ENCODE measurements at places on chromosomes 1 and 21.

GRCh38 chr1:65792669-65793358, at the start of gene PDE4B:
Gene PDE4B, plus strand, starts transcription at chr1:65792895.
- peak; percentile 14 for DNase-seq

DNA sequence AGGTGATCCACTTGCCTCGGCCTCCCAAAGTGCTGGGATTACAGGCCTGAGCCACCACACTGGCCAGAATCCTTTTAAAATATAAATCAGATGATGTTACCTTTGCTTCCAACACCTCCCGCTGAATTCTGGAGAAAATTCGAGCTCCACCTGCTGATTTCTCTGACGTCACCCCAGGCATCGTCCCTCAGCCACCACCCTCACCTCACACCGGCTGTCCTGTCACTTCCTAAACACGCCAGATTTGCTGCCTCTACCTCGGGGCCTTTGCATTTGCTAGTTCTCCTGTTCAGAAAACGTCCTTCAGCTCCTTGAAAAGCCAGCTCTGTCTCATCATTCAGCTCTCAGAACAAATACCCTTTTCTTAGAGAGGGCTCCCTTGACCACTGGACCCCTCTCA, 57.9 kb downstream of the FBXO2 start:
- no peak for DNase-seq

DNA sequence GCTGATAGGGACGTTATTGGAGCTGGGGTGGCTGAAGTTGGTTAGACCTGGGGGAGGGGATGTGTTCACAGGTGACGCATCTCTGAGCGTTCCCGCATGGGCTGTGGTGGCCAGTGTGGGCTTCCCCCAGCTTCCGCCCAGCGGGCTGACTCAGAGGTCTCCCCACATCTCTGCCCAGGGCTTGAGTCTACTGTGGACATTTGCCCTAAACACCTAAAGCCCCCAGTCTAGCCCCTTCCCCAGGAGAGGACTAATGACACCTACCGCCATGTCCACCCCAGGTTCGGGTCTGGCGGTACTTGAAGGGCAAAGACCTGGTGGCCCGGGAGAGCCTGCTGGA, 2.0 kb downstream of the AGRN start:
- DNase-seq, result peak; percentile 82

- no peak for DNase-seq
Measured at GRCh38 chr21:42154237-42155044, 64.5 kb upstream of the ABCG1 start.

DNA sequence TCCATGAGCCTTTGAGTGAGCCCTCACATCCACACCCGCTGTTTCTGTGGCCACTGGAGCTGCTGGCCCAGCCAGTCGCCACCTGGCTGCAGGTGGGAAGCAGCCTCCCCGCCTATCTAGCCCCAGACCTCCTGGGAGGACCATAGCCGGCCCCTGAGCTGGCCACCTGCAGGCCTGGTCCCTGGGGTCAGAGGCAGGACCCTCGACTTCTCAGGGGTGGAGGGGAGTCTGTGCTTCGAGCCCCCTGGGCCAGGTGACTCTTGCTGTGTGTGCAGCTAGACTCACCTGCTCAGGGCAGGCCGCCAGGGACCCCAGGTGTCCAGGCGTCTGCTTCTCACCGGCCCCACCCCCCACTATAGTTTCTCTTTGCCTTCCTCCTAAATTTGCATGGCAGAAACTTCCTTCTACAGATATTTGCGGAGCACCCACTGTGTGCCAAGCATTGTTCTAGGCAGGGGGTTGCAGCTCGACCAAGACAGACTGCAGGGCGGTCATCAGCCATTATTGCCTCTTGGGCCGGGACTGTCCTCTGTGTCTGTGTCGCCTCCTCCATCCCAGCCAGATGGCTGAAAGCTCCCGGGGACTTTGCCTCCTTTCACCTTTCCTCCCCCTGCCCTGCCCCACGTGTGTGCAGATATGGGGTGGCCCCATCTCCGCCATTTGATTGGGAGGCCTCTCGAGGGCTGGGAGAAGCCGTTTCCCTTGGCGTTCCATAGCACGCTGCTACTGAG, 27.3 kb downstream of the SPSB1 start:
- DNase-seq, result no peak

- DNase-seq, result peak; percentile 75
Measured at GRCh38 chr1:119549719-119550132, 42.7 kb downstream of the HSD3B1 start.

DNA sequence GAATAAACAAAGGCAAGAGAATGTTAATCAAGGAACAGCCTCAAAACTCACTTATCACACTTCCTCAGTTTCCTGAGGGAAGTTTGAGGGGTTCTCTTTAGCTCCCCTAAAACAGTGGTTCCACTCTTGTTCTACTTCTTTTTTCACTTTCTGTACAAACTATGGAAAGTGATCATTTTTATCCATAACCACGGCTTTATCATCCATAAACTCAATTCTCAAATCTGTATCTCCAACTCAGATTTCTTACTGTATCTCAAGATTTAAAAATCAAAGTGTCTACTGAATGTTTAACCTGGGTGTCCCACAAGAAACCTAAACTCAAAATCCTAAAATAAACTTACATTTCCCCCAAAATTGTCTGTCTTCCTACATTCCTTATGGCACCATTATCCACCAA, 3.9 kb downstream of the PFDN2 start:
- no peak for DNase-seq

- no peak for DNase-seq
Measured at GRCh38 chr1:179228783-179229213, 679 bp downstream of the ABL2 start.

- peak; percentile 70 for DNase-seq
Measured at GRCh38 chr1:22673486-22674409, 20.7 kb downstream of the C1QB start.

DNA sequence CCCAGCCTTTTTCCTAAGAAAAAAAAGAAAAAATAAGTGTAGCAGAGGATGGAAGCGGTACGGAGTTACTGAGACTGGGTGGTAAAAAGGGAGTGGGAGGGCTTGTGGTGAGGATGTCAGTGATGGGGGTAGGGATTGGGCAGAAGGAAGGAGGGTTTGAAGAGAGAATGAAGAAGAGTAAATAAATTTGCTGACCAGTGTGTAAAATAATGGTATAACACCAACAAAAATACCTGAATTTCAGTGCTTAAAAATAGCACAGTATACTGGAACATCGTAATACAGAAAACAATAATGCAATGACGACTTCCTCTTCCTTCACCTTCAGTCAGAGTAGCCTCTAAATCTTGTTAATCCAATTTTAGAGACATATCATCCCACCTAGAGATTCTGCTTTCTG, 18.8 kb upstream of the SYPL2 start:
- no peak for DNase-seq

DNA sequence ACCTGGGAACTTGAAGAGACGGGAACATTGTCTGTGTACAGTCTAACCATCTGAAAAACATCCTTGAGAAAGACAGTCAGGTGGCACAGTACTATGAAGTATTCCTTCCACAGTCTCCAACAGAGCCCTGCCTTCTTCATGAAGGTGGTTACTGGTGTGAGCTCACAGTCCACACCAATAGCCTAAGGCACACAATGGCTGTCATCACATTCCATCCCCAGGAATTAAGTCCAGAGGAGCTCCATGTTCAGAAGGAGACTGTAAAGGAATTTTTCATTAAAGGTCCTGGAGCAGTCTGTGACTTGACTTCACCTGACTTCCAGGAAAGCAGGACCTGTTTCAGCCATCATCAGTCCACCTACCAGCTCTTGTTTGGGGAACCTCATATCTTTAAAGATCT, 180.2 kb downstream of the C1orf21 start:
- no peak for DNase-seq

DNA sequence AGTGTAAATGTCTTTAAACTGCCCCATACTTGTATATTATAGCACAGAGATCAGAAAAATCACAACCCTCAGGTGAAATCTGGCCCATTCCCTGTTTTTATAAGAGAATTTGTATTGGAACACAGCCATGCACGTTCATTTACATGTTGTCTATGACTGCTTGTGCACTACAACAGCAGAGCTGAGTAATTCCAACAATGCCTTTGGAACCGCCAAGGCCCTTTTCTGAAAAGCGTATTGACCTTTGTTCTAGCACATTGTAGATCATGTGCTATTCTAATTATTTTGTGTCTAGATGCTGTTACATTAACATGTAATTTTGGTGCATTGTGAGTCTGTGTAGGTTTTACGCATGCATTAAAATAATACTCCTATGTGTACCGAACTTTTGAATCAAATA, 339.6 kb downstream of the CHRM3 start:
- DNase-seq, result no peak

GRCh38 chr1:228465571-228466146, 21.5 kb upstream of the RNF187 start:
- DNase-seq, result no peak

- no peak for DNase-seq
Measured at GRCh38 chr1:10456048-10456447, 6.2 kb downstream of the CORT start.

DNA sequence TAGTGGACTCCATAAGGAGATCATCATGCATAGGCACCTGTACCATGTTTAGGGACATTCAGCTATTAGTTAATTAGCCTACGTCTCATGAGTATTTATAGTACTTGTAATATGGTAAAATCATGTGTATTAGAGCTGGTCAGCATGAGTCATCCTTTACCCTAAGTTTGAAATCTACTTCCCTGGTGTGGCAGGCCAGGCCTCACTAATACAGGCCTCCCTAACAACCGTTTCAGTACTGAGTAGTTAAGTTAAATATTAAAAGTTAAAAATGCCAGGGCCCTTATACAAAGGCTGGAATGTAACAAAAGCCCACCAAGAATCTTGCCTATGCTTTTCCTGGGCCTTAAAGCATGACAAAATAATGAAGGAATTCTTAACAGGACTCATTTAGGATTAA, 356.3 kb upstream of the DPYD start:
- peak; percentile 83 for DNase-seq

DNA sequence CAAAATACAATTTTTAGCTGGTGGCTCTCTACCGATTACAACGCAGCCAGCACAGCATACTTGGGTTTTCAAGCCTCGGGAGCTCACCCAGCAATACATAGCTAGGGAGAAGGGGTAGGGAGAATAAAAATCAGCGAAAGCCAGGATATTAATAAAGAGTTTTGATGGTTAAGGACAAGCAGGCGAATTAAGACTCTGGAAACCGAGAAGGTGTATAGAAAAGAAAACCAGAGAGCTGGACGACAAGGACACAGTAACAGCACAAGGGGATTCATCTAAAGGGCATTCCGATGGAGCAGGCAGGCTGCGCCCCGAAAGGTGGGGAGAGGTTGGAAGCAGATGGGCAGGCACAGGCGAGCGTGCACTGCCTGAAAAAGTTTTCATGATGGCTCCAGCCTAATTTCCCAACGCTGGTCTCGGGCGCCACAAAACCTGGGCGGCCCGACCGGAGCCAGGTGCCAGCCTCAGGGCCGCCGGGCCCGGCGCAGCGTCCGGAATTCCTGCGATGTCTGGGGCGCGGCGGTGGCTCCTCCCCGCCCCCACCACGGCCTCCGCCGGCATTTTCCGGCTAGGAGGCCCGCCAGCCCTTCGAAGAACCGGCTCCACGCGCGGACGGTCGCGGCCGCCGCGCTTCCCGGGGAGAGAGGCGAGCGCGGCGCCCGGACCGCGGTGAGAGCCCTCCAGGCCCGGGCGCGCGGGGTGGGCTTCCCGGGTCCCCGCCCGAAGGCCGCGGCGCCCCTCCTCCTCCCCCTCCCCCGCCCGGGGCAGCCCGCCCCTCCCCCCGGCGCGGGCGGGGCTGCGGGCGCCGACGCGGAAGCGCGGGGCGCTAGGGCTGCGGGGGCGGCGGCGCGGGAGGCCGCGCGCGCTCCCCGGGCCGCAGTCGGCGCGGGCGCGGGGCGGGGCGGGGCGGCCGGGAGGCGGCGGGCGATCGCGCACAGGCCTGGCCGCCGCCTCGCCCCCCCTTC, 774 bp upstream of the DYRK1A start:
- DNase-seq, result peak; percentile 56

DNA sequence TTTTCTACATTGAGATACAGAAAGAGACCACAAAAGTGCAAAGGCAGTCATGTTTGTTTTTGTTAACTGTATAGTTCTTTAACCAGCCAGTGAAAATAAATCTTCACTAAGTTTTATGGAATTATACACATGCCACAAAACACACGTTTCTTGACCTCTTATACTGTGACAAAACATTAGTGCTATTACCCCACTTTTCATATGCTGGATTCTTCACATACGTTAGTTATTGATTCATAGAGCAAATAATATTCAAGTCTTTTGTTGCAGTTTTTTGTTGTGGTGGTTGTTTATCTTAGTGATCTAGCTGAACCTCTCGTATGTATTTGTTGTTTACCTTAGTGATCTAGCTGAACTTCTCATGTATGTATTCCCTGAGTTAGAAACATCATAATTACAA, 28.0 kb downstream of the LYPLAL1 start:
- DNase-seq, result peak; percentile 57

DNA sequence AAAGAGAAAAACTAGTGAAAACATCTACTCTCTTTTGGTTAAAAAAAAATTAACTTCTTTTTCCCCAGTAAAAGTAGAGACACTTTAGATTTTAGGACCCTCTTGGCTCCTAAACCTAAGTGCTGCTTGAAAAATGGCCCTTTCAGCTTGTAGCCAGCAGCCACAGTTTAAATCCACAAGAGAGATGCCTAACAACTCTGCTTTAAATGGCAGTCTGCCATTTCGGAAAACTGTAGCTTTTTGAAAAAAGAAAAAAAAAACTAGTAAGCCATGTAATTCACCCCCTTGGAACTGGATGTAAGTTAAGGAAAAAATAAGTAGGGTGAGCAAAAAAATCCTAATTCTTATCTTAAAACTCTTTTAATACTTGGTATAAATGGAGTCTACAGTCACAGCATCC, 56.0 kb downstream of the LHX9 start:
- DNase-seq, result no peak

DNA sequence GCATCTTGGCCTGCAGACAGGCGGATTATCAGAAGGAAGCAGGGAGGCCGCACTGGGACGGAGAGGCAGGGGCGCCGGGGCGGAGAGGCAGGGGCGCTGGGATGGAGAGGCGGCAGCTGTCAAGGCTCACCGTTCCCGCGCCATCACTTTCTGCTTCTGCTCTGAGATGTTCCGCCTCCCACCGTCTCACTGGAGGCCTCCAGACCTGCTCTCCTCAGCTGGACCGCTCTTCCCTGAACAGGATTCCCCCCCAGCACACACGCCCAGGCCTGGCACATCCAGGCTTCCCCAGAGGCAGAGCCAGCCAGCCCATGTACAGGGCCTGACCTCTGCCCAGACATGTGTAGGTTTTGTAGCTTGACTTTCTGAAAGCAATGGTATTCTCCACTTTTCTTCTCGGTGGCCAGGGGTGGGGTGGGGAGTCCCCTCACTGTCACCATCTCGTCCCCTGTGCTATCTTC, 84.1 kb downstream of the RIPK4 start:
- DNase-seq, result no peak

DNA sequence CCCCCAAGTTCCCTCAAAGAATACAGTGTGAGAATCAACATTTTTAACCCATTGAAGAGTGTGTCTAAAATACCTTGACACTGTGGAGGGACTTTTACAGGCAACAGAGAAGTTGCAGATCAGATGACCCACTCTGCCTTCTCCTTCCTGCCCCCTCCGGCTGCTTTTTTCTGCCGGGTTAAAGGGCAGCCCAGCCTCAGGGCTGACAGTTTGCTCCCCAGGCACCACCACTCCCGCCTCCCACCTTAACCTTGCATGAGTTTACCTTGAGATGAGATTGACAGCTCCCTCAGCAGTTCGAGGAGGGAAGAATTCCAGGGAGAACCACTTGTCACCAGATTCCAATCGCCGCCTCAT, 3.2 kb downstream of the MTHFR start:
- DNase-seq, result peak; percentile 28

GRCh38 chr1:24732186-24732885, 12.9 kb upstream of the CLIC4 start:
- DNase-seq, result no peak

- no peak for DNase-seq
Measured at GRCh38 chr1:201731592-201731991, 97.4 kb upstream of the IPO9 start.
